Substantia nigra (tissue), 51 donors: ENCODE measurements at places on chromosomes 7 and 10.

GRCh38 chr10:22900841-22901601 is 26.8 kb upstream of the ARMC3 start:
- no peak for DNase-seq

DNA sequence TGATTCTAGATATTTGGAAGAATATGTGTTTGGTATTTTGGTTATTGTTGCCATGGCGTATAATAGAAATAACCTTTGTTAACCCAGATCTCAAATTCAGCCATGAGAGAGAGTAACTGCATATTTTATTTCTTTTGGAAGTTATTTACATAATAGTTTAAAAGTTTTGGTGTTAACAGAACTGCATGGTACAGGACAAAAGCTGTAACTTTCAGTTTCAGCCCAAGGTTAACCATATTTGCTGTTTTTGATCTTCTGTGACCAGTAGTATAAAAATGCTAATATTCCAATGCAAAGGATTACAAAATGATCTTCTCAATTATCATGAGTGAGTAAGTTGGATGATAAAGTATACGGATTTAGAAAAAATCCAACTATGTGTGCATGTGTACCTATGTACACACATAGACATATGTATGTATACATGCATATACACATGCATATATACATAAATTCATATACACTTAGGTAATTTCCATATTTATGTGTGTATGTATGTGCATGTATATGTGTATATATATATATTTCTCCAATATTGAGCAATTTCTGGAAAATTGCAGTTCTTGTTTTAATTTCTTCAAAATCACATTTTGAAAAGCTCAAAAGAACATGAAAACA is 38.0 kb upstream of the PIP4K2A start:
- DNase-seq = no peak

DNA sequence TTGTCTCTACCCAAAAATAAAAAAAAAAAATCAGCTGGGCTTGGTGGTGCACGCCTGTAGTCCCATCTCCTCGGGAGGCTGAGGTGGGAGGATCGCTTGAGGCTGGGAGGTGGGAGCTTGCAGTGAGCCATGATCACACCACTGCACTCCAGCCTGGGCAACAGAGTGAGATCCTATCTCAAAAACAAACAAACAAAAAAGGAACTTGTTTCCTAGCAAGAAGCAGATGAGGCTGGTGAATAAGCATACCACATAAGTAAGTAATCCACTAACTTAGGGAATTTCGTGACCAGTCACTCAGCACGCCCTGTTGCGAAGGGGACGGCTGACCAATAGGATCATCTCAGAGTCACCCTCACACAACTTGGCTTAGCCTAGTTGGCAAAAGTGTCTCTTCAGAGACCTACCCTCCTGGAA is 64.6 kb downstream of the CUX1 start:
- DNase-seq = no peak

- DNase-seq = no peak
Measured at GRCh38 chr7:80411621-80412020, 100.2 kb downstream of the GNAT3 start.

DNA sequence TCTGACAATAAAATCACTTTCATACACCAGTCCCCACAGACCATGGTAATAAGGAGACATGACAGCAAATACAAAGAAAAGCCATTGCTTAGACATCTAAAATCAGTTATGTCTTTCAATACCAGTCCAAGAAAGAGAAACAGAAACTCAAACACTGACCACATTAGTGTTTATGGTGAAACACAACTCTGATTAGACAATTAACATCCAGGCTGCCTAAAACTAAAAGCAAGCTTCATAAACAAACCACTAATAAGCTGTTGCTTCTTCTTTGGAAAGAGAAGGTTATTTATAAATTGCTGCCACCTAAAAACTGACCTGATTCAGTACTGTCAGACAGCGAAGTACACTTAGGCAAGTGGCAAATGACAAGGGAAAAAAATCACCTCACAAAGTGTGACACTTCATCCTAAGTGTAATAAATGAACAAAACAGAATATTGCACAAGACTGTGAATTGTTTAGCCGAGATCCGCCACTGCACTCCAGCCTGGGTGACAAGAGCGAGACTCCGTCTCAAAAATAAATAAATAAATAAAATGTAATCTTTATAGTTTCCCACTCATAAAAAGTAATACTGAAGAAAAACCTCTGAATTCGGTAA is 277.4 kb downstream of the PARD3 start:
- DNase-seq = no peak

DNA sequence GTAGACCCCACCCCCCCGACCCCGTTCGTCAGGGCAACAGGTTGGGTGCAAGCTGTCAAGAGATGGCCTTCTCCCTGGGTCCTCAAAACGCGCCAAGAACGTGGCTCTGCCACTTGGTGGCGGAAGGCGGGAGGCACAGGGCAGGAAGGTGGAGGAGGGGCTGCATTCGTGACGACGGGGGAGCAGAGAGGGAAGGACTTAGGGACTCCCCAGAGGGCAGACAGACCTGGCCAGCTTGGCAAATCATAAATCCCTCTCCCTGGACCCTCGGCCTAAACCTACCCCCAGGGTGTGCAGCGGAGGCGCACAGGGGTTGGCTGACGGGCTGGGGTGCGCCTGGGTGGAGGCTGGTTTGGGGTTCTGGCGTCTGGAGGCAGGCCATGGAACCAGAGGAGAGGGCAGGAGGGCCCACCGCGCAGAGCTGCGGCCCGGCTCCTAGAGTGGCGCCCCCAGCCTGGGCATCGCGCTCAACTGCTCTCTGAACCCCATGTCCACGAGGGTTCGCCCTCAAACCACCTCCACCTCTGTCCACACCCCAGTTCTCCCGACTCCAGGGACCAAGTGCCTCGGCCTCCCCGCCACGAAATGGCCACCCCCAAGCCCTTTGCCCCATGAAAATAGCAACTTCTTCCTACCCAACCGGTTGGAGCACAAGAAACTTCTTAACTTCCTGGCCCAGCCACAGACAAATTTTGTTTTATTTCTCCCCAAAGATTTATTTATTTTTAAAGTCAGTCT is 10.8 kb upstream of the GATA3 start:
- DNase-seq = no peak

GRCh38 chr10:43739161-43739560 is 90.5 kb upstream of the ZNF32 start:
- no peak for DNase-seq

- DNase-seq = no peak
Measured at GRCh38 chr10:86340176-86340990, 26.2 kb downstream of the GRID1 start.

GRCh38 chr7:95373323-95373722 is 22.9 kb downstream of the PON3 start:
- DNase-seq = no peak

- no peak for DNase-seq
Measured at GRCh38 chr7:41732436-41732785, 29.5 kb upstream of the INHBA start.

GRCh38 chr10:62062752-62063512 is 161.4 kb downstream of the ARID5B start:
- DNase-seq = no peak

DNA sequence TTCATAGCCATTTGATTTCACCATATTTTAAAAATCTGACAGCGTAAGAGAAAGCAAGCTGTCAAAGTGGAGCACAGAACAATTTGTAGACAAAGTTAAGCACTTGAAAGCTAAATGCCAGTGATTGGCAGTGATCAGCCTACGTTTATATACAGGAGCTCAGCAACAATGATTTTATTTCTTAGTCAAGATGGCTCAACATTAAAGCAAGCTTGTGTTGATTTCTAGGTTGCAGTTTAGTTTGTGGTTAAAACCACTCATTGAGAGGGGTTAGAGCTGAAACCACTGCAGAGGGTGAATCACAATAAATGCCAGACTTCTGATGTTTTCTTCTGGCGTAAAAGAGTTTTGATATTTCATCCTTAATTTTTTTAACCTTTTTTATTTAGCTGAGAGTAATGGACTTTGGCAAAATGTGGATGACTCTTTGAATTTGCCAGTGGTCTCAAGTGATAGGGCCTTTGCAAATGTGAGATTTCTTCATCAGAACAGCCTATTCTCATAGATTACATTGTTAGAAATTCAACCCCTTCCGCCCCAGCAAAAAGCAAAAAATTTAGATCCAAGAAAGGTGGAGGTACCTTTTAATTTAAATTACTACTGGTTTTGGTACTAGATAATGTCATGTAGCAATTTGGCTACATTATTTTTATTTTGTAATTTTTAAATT is 73.8 kb downstream of the SHOC2 start:
- no peak for DNase-seq

DNA sequence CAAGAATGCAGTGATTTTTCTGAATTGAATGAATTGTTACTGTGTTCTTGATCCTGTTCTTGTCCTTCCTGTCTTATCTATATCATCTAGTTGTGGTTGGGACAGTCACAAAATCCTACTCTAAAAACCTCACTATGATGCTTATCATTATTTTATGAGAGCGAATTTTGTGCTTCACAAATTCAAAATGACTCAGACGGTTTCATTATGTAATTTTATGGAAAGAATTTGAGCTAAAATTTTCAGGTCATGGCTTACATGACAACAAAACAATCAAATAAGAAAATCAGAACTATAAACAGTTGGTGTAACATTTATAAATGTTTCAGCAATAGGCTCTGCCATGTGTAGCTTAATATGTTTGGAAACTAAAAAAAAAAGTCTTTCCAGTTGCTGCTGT is 6.9 kb downstream of the PRKAR2B start:
- DNase-seq = no peak

GRCh38 chr10:107616031-107616430 is 451.5 kb upstream of the SORCS1 start:
- DNase-seq = no peak

DNA sequence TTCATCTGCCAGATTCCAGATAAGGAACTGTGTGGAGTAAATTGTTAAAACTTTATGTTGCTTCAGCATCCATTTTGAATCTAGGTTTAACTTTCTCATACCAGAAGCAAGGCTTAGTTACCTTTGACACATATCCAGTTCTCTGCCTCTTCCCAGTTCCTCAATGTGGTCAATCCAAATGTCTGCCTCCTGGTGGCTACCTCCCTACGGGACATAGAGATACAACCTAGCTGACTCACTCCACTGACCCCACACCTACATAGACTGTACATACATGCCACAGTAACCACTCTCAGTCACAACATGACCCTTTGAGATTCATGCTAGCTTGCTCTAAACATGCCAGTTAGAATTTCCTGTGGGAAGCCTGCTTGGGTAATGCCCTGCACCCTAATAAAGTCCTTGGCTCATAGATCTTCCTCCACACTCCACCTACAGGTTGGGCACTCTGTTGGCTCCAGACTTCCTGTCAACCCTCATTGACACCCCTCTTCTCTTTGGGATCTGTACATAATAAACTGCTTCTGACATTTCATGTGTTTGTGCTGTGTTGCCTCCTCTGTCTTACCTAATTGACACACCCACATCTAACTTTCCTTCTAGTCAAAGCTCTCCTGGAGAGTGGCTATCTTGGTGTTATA is 278.1 kb downstream of the HTR7 start:
- no peak for DNase-seq

GRCh38 chr7:148433521-148434180 is 156.9 kb upstream of the C7orf33 start:
- DNase-seq = no peak

- no peak for DNase-seq
Measured at GRCh38 chr10:34145715-34146114, 669.4 kb downstream of the PARD3 start.

DNA sequence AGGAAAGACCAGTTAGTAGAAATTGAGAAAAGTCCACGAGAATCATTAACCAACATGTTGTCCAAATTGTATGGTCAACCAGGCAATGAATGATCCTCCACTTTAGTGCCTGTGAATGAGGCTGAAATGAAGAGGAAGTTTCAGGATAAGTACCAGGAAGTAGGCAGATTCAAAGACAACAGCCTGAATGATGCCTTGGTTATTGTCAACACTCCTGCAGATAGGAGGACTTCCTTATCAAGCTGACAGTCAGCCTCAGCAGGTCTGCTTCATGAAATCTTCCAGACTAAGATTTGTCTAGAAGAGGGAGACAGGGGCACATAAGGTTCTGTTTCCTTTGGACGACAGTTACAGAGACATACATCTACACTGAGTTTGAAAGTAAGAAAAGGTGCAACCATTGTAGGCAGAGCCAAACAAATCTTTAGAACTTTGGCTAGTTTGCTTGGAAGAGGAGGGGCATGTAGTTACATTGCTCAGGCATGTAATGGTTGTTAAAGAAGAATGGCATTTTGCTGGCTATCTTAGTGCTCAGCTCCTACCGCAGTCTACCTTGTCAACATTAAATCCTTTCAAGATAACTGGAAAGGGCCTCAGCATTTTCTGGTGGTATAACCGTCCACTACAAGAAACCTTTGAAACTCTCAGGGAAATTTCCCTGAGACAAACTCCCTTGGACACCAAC is 81.4 kb downstream of the ABI1 start:
- DNase-seq = no peak
